ENCODE measurements at places on chromosomes 6 and 20. TPM values are rescaled to one million over a fixed set of nuclear protein-coding genes. Genes with fewer than 3 reads are reported as not detected.

The NEDD9 gene
- polyA plus RNA-seq, result 75.6 TPM

The LAMA2 gene
- polyA plus RNA-seq, result 30.8 TPM

The SLC17A2 gene
- 0.52 TPM for polyA plus RNA-seq

The MMUT gene
- polyA plus RNA-seq, result 56.0 TPM

The CGA gene
- polyA plus RNA-seq, result not detected

The BMP5 gene
- polyA plus RNA-seq, result 2.5 TPM

The SYNDIG1 gene
- 9.6 TPM for polyA plus RNA-seq

The LY6G6F gene
- 0.93 TPM for polyA plus RNA-seq

The NKAIN2 gene
- polyA plus RNA-seq, result 16.1 TPM

The NMBR gene
- polyA plus RNA-seq, result 0.30 TPM

The B3GALT4 gene
- polyA plus RNA-seq, result 5.8 TPM

The EBF4 gene
- polyA plus RNA-seq, result 32.1 TPM

The BPIFB2 gene
- polyA plus RNA-seq, result not detected

GRCh38 chr20:39630215-39630908, 668.2 kb downstream of the DHX35 start:
- DNase-seq, result no peak

DNA sequence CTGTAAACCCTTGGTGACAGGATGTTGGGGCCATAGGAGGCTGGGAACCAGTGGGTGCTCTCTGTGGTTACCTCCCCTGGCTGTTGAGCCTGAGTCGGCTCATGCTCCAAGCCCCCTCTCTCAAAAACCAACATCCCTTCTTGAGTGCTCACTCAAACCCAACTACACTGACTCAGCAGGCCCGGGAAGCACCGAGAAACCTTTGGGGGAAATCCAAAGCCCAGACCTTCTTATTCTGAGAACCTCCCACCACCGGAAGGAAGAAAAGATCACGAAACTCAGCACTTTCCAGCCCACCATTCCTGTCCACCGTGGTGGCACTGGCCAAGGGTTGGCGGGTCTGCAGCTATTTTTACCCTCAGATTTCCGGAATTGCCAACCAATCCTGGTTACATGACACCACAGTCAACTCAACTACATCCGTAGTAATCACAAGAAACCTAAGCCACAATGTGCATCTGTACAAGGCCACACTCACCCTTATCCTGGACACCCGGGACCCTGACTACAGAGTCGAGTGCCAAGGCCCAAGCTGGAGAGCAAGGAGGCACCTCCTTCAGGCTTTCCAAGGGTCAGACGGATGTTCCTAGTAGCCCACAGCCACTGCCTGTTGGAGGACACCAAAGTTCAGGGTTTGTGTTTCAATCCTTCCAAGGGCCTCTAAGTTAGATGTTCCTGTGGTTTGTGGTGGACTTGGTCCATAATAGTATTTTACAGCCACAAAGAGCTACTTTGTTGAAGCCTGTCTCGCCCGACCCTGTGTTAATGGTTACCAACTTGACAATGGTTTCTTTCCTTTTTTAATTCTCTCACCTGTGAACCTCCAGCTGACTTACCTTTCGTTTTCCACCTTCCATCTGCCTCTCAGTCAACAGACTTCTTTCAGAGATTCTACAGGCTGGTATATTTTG, 317.0 kb downstream of the CDC5L start:
- DNase-seq, result no peak

DNA sequence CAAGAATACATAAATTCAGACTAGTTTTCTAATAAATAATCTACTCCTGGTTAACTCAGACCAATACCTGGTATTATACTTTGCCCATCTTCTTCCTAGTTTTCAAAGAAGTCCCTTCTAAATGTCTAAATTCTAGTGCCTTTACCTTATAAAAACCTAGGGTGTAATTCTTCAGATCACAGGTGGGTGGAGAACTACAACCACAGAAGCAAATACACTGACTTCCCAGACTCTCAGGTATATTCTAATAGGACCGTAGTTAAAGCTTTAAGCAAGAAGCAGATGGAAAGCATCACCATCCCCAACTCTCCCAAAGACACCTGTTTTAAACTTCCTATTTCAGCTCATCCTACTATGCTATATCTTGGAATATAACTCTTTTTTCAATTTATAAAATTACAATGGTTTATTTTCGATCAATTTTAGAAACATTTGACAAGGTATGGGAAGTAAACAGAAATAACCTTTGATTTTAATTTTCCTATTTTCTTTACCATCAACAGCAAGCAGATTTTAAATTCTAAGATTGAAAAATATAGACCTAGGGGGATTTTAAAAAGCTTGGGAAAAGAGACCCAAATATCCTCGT, 15.8 kb downstream of the MAN1A1 start:
- DNase-seq, result no peak

DNA sequence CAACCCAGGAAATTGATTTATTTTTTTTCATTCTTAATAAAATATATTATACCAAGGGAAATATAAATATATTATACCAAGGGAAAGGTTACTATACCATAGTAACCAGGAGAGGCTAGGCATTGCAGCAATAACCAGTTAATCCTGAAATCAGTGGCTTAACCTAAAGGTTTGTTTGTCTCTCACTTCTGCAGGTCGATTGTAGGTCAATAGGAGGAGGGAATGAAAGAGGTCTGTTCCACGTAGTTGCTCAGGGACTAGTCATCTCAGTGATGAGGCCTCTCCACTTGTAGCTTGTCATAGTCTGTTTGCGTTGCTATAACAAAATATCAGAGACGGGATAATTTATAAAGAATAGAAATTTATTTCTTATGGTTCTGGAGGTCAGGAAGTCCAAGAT, 168.0 kb downstream of the GJA1 start:
- DNase-seq, result no peak

GRCh38 chr6:33323623-33323948, 6.0 kb upstream of the ZBTB22 start:
- DNase-seq, result no peak

DNA sequence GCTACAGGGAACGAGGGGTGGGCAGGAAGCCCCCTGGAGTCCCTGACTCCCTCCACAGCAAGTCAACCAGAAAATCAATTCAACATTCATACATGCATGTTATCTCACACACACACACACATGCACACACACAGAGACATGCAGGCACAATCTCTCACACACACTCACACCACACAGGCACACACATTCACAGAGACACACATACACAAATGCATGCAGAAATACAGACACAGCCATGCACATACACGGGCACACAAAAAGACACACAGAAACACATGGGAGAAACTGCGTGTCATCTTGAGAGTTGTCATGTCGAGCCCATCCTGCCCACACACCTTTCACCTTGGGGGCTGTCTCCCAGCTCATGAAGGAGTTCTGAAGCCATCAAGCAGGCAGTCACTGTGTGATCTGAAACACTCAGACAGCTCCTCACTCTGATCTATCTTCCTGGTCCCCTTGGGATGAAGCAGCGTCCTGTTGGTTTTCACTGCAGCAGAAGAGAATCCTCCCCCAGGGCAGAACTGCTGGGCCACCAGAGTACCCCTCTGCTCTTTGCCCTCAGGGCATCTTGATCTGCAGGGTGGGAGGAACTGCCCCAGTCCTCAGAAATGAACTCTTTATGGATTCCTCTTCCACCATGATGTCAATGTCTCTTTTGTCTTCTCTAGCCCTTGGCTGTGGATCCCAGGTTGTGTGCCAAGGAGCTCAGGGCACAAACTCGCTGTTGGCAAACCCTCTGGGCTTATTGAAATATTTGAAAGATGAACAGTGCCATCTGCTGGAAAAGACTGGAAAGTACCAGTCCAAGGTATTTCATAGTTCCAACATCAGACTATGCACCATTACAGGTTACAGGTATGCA, 8.8 kb downstream of the RAET1L start:
- peak; percentile 44 for DNase-seq

- DNase-seq, result no peak
These were observed 7.7 kb downstream of the BRPF3 start for GRCh38 chr6:36204068-36204753.

GRCh38 chr6:145559836-145560235, 175.5 kb downstream of the EPM2A start:
- DNase-seq, result no peak

GRCh38 chr6:7532821-7533220, 8.7 kb upstream of the DSP start:
- no peak for DNase-seq

GRCh38 chr6:131024565-131024964, 38.5 kb downstream of the EPB41L2 start:
- DNase-seq, result no peak

- no peak for DNase-seq
These were observed 56.2 kb upstream of the UFL1 start for GRCh38 chr6:96465321-96465903.

- no peak for DNase-seq
These were observed 13.7 kb downstream of the KCNS1 start for GRCh38 chr20:45087097-45087790.

DNA sequence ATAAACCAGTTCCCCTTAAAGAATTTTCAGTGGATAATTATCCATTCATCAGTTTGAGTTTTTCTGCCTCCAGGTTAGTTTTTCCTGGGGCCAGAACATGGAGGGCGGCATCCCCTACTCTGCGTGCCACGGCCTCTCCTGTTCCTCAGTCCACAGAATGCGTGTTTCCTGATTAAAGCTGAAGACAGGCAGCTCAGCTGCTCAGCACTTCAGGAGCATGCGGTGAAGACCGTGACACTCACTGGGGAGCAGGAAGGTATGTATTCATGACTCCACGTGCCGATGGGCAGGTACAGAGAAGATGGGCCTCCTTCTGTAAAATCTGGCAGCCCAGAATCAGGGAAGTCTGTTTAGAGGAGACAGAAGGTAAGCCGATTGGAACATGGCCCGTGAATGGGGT, 2.0 kb upstream of the THBS2 start:
- no peak for DNase-seq

DNA sequence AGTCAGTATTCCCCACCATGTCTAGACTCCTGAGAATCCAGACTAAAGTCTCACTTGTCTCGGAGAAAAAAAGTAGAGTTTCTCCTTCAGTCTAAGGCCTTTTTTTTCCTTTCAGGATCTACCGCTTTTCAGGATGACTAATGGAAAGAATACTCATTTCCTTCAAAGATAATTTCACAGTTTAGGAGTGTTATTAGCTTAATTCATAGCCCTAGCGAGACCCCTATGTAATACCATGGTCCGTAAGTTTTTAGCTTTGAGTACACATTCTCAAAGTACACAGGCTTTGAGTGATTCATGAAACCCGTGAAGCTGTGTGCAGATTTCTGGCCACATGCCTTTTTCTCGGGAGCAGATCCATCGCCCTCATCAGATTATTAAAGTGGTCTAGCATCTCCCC, 133.1 kb downstream of the SOX4 start:
- DNase-seq, result no peak

DNA sequence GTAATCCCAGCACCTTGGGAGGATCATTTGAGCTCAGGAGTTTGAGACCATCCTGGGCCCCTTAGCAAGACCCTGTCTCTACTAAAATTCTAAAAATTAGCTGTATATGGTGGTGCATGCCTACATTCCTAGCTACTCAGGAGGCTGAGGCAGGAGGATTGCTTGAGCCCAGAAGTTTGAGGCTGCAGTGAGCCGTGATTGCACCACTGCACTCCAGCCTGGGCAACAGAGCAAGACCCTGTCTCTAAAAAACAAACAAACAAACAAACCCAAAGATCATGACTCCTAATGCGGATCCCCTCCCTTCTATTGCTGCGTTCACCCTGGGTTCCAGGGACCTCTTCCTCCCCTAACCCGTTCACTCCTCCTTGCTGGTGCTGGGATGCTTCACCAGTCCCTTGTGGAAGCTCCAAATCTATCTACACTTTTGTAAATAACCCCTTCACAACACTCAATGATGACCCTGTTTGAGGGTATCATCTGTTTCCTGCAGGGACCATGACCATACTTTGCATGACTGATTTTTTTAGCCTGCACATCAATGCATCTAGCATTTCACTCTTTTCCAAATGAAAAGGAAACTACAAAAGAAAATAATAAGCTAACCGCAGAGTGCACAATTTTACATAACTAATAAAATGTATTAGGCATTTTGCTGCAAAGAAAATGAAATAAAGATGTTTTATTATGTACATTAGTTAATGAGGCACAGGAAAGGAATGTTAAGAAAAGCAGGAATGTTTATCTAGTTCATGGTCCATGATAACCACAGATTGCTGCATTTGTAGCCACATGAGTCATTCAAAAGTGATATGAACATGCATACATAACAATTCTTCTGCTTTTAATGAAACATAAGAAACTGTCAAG, 30.5 kb upstream of the IPCEF1 start:
- DNase-seq, result no peak

DNA sequence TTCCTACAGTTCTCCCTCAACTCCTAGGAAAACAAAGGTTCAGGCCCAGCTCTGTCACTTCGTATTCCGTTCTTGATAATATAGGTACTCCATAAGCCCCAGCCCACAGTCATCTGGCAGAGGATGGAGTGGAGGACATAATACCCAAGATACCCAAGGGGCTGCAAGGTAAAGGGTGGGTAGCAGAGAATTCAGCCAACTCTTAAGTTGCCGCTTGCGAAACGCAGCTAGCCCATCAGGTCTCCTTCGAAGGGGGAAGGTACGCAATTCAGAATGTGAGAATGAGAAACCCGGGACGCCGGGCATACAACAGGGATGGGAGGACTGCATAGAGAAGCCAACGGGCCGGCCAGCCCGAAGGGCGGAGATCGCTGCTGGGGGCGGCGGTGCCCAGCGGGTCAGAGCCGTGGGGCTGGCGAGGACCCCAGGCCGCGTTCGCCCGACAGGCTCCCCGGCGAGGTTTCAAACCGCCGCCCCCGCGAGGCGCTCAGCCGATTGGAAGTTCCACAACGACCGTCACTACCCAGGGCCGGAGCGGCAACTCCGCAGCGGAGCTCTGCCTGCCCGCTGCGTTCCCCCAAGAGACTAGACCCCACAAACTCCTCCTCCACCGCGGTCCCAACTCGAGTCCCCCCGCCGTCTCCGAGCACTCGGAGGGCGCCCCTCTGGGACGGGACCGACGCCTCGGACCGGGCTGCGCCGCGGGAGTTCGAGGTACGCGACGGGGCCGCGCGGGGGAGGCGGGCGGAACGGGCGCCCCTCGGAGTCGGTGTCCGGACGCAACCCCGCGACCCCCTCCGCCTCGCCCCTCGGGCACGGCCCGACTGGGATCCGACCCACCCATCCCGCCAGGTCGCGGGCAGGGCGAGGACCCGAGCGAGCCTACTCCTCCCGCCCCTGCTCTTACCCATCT, 911 bp downstream of the CDK19 start:
- peak; percentile 35 for DNase-seq

Measured in right renal pelvis (tissue), 4 donors.